ENCODE measurements at places on chromosomes 7 and 10. TPM values are rescaled to one million over a fixed set of nuclear protein-coding genes. Genes with fewer than 3 reads are reported as not detected.

DNA sequence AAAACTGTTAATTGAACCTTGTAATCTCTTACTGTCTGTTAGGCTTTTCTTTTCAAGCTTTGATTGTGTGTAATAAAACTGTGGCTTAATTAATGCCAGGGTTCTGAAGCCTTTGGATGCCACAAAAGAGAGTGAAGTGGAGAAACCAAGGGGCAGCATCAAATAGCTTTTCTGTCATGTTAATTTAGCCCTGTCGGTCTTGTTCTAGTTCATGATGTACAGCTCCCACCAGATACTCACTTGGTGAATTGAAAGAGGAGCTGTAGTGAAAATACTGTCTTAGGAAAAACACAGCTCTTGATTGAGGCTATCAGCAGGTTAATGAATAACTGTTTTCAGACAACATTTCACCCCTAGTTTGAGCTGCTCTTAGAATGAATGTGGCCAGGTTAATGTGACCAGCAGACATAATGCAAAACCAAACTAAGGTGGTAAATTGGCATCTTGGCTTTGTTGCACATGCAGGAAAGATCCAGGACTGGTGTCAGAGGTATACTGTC, 94.2 kb downstream of the POLL start:
- DNase-seq = no peak

- DNase-seq = no peak
Observed at GRCh38 chr10:74282848-74283210, 131.8 kb downstream of the ADK start.

DNA sequence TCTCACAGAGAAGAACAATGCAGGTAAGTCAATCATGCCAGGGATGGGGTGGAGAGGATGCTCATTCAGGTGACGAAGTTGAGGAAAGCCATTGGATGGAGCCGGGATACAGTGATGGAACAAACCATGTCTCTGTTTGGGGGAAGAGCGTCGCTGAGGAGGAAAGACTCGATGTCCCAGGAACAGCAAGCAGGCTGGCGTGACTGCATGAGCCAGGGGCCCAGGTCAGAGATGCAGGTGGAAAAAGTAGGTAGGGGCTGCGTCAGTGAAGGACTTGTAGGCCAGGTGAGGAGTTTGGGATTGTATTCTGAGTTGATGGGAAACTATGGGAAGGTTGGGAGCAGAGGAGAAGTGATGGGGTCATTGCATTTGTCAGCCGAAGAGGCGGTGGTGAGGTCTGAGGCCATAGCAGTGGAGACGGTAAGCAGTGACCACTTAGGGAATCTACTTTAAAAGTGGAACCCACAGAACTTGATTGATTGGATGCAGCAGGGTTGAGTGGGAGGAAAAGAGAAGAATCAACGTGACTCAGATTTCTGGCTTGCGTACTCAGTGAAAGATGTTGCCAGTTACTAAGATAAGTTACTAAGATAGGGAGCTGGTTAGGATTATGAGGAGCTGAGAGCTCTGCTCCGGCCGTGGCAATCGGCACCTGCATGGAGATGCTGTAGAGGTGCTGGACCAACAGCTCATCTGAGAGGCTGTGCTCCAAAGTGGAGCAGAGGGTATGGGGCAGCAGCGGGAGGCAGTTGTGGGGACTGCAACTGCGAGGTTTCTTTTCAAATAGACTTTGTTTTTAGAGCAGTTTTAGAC, 12.5 kb upstream of the IL2RA start:
- no peak for DNase-seq

DNA sequence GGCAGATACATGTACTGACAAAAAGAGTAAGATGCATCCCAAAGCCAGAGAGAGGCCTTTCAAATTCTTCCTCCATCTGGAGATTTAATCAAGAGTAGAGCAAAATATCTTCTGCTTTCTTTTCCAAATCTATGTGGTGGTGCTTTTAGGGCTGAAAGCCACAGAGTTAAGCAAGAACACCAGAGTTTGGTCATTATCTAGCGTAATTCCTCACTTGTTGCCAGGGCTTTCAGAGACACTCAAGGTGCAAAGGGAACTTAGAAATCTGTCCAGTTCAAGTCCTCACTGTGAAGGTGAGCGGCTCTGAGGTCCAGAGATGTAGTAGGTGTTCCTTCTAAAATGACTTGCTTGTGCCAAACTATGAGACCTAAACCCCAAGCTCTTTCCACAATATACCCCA, 10.9 kb upstream of the NFE2L3 start:
- DNase-seq = no peak

- DNase-seq = no peak
Observed at GRCh38 chr7:27187475-27188385, 2.7 kb upstream of the HOXA11 start.

Gene ZCCHC24
- total RNA-seq = 19.1 TPM

Gene ARHGAP22
- total RNA-seq = 1.6 TPM

Gene SFMBT2
- 3.5 TPM for total RNA-seq
